NCI-H2171 treated with DMSO at 0.1 percent for 48 hours (cell line): ENCODE measurements at places on chromosomes 5 and 9.

DNA sequence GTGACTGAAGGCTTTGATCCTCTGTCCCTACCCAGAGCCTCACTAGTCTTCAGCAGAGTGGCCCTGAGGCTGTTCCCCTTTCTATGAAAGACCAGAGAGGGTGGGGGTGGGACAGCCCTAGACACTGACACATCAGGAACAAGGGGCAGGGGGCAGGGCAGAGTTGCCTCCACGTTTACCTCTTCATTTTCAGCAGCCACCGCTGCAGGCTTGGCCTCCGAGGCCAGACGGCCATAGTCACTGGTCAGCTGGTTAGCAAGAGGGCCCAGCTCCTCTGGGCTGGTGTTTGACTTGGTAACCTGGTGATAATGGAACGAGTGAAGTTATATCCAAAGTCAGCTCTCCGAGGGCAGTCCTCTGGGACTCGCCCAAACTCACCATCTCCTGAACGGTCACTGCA lies 15.6 kb upstream of the TPM2 start:
- DNase-seq, result no peak

DNA sequence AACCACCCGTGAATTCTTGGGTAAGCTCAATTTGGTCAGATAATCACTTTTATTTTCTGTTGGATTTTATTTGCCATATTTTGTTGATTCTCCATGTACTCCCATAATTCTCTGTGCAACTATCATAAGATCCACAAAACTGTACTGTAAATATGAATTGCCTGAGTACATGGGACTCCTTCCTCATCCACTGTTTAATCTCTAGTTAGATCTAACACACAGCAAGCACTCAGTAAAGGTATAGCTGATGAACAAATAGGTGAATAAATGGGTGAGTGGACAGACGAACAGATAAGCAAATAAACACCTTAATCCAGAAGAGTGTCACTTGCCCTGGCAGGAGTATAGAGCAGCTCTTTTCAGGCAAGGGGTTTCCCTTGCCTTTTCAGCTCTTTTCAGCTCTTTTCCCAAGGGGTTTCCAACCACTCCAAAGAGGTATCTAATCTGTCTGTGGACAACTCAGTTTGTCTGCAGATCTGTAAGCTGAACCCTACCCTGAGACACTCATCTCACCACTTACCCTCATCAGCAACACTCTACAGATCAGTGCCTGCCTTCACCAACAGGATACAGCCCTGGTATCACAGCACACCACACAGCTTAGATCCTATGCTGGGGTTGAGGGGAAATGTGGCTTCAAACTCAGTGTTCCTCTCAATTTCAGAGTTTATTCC lies 51.2 kb downstream of the SIL1 start:
- DNase-seq, result peak; percentile 12

DNA sequence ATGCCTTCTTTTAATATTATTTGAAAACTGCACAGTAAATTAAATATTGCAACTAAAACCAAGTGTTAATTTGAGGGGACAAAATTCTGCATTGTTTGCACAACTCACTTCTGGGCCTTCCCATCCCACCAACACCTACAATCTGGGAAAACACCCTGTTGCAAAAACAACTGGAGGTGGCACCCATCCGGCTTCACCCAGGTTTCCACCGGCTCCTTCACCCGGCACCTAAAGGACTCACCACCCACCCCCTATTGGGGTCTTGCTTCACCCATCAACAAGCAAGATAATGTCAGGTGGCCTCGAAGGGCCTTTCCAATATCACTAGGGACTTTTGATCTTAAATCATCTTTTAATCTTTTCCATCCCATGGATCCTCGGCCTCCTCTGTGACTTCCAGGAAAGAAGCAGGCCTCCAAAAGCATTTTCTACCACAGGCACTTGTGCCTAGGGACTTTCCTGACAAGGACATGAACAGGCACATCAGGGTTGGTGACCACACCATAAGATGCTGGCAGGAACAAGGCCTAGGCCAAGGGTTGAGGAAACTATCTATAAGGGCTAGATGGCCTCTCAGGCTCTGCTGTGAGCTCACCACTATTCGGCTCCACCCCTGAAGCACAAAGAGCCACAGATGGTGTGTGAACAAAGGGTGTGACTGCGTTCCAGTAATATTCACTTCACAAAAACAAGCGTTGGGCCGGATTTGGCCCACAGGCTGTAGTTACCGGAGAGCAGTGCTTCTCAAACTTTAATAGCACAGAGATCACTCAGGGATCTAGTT lies 205.1 kb downstream of the AUH start:
- DNase-seq, result no peak

- no peak for DNase-seq
These were observed 197.4 kb downstream of the SEMA5A start for GRCh38 chr5:9348401-9348996.

GRCh38 chr9:92501671-92502393 lies 19.5 kb upstream of the ASPN start:
- DNase-seq, result peak; percentile 2

- peak; percentile 29 for DNase-seq
These were observed 54.6 kb upstream of the RXRA start for GRCh38 chr9:134271338-134272301.
